ENCODE measurements at places on chromosomes 11 and 22. TPM values are rescaled to one million over a fixed set of nuclear protein-coding genes. Genes with fewer than 3 reads are reported as not detected.

RPL27A gene
- total RNA-seq: 645 TPM

CDCA5 gene
- total RNA-seq: 1.1 TPM

NPAS4 gene
- not detected for total RNA-seq

MMP12 gene
- total RNA-seq: 0.80 TPM

TOM1 gene
- total RNA-seq: 15.1 TPM

OR51E2 gene
- not detected for total RNA-seq

DDTL gene
- total RNA-seq: 1.6 TPM

CBX6 gene
- total RNA-seq: 28.3 TPM

EMID1 gene
- total RNA-seq: 0.35 TPM

MS4A3 gene
- total RNA-seq: not detected

WBP2NL gene
- total RNA-seq: 1.1 TPM

FGF19 gene
- total RNA-seq: not detected

MYOD1 gene
- total RNA-seq: not detected

PTGDR2 gene
- total RNA-seq: not detected

TST gene
- 39.2 TPM for total RNA-seq

PATE4 gene
- not detected for total RNA-seq

PICK1 gene
- total RNA-seq: 52.0 TPM

OR51D1 gene
- total RNA-seq: not detected

OR2AG1 gene
- not detected for total RNA-seq

SAA4 gene
- total RNA-seq: 7.5 TPM

OR56A1 gene
- total RNA-seq: not detected

TRIM66 gene
- total RNA-seq: 7.5 TPM

KDELR3 gene
- total RNA-seq: 73.5 TPM

PIH1D2 gene
- total RNA-seq: 3.0 TPM

BACE1 gene
- total RNA-seq: 27.3 TPM

RHOG gene
- 5.6 TPM for total RNA-seq

C11orf91 gene
- not detected for total RNA-seq

CBLIF gene
- total RNA-seq: not detected

SYT8 gene
- total RNA-seq: not detected

ESAM gene
- total RNA-seq: 0.50 TPM

C22orf31 gene
- total RNA-seq: not detected

INSC gene
- total RNA-seq: 0.52 TPM

FAR1 gene
- 41.0 TPM for total RNA-seq

NRIP3 gene
- 2.7 TPM for total RNA-seq

CCDC188 gene
- total RNA-seq: 0.10 TPM

PGGHG gene
- total RNA-seq: 8.8 TPM

MISFA gene
- not detected for total RNA-seq

TRIM48 gene
- not detected for total RNA-seq

C22orf42 gene
- total RNA-seq: not detected

OR5AL1 gene
- total RNA-seq: not detected

C22orf23 gene
- 0.05 TPM for total RNA-seq

SUSD2 gene
- 0.10 TPM for total RNA-seq

HEPHL1 gene
- total RNA-seq: 0.69 TPM

ZP1 gene
- not detected for total RNA-seq

ANKK1 gene
- total RNA-seq: not detected

PRODH gene
- total RNA-seq: 4.3 TPM

LRRC32 gene
- total RNA-seq: 5.6 TPM

ACER3 gene
- total RNA-seq: 15.1 TPM

E2F8 gene
- 0.65 TPM for total RNA-seq

IFITM2 gene
- total RNA-seq: 126 TPM

RCOR2 gene
- 0.35 TPM for total RNA-seq

APOBEC3B gene
- total RNA-seq: 0.15 TPM
